Dermis microvascular lymphatic vessel endothelial cell (primary cell): ENCODE measurements at places on chromosomes 4 and X.

DNA sequence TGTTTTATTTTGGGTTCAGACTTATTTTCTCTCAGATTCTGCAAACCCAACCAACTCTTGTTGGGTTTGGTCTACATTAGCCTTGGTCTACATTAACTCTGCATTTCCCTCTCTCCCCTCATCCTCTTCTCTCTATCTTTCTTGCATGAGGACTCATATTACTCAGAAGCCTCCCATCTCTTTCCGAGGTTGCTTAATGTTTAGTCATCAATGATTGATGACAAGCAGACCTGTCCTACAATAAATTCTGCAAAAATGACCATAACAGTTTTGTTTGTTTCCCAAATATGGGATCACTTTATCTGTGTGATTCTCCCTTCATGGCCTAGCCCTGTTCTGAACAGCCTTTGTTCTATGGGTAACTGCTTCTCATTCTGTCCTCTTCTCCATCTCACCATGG is 75.2 kb downstream of the GABRB1 start:
- no peak for DNase-seq

DNA sequence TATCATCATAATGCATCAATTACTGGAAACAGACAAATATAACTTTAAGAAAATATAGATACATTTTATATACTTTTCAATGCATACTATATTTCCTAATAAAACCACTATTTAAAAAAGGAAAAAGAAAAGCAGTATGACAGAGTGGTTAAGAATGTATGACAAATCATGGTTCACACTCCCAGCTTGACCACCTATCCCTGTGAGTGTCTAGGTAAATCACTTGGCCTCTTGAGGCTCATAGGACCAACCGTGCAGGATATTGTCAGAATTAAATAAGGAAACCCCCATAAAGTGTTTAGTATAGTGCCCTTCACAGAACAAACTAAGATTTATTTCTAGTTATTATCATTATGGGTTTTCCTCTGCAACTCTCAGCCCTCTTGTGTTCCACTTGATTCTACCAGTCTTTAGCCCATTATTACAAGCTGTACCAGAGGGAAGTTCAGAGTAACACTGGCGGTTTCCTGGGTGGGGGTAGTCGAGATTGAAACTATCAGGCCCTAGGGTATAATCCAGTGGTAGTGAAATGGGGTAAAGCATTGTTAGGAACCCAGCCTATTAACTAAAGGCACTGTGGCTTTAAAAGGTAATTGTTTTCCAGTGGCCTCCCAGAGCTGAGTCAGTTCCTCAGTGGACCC is 55.5 kb upstream of the PAK3 start:
- no peak for DNase-seq

- no peak for DNase-seq
These were observed 14.3 kb upstream of the AWAT1 start for GRCh38 chrX:70219938-70220764.

- DNase-seq: no peak
These were observed 121.8 kb upstream of the STOX2 start for GRCh38 chr4:183783306-183783705.

DNA sequence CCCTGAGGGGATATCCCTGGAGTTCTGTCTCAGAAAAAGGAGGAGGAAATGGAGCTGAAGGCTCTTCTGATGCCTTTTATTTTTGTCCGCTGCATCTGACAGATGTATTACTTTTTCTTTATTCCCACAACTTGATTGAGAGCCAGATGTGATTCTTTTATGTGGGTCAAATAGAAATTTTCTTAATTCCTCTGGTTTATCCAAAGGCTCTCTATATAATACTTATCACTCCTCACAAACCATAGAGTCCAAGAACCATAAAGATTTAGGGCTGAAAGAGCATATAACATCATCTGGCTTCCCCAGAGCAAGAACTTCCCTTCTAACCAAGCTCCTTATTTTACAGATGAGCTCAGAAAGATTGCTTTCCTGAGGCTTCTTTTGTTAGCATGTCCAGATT is 756.7 kb upstream of the FAM241A start:
- no peak for DNase-seq
